Stimulated activated CD4-positive, alpha-beta T cell treated with anti-CD3 and anti-CD28 coated beads, Interleukin-4, amount 100 ng/mL, for 48 hours (primary cell): ENCODE measurements at places on chromosomes 11 and 22.

DNA sequence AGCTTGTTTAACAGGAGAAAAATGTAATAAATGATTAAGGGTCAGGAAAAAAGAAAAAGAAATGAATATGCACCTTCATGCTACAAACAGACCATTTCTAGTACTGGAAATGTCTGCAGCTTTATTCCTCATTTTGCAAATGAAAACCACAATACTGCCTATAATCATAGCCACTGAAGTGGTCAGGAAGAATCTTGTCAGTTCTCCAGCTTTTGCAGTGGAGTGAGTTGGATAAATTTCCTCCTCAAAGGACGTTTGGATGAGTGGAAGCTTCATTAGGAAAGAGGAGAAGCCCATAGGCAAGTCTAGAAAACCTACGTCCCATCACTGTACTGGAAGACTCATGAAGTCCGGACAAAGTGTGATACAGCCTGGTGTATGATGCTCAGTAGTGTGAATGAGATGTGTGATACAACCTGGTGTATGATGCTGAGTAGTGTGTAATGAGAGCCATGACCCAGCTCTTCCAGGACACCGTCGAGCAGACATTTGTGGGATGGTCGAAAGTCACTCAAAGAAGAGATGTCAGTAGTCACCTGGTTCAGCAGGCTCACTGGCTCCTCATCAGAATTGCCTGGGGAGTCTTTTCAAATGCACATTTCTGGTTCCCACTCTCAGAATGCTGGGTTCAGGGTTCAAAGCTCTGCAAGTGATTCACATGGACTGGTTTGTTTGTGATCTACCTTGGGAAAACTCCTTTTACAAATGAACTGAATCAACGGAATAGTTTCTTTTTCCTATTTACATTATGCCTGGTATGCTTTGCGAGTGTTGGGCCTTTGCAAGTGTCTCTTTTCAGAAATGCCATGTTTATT, 101.3 kb downstream of the PDHX start:
- DNase-seq: no peak

DNA sequence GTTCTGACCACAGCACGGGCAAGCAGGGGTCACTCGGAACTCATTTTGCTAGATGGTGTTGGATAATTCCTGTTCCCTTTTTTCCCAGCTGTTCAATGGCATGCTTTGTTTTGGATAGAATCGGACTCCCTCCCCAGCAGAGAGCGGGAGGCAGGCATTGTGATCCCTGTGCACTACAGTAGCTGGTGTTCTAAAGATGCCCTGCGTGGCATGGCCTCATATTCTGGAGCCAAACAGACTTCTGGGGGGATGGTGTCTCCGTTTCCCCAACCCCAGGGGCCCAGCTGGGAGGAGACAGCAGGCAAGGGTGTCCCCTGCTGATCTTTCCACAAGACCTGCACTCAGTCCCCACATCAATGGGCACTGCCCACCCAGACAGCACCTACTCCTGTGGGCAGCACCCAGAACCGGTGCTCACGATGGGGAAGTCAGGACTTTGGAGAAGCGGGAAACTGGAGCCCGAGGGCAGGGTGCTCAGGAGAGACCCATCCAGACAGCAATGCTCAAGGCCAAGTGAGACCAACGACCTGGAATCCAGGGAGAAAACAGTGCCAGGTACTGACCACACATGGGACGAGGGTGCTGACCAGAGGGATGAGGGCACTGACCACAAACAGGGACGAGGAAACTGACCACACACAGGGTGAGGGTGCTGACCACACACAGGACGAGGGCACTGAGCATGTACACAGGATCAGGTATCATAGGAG, 934.9 kb downstream of the BRD1 start:
- no peak for DNase-seq

DNA sequence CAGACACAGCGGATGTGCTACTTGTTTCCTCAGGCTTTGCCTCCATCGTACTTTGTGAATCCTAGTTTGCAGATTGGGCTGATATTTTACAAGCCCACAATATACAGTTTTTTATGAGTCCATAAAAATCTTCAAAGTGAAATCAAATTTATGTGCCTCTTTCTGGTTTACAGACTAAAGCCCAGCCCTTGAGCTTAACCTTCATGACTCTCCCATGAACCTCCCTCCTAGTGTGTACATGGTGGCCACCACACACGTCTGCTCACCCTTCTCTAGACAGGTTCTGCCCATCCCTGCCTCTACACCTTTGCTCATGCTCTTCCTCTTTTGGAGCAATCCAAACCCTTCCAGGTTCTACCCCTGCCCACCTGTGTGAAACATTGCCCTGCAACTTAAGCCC, 129.4 kb downstream of the TENM4 start:
- DNase-seq: no peak

GRCh38 chr11:121688055-121688491, 235.3 kb upstream of the SORL1-AS1 start:
- no peak for DNase-seq

- DNase-seq: no peak
These were observed 59.9 kb downstream of the BBOX1 start for GRCh38 chr11:27100534-27100933.

DNA sequence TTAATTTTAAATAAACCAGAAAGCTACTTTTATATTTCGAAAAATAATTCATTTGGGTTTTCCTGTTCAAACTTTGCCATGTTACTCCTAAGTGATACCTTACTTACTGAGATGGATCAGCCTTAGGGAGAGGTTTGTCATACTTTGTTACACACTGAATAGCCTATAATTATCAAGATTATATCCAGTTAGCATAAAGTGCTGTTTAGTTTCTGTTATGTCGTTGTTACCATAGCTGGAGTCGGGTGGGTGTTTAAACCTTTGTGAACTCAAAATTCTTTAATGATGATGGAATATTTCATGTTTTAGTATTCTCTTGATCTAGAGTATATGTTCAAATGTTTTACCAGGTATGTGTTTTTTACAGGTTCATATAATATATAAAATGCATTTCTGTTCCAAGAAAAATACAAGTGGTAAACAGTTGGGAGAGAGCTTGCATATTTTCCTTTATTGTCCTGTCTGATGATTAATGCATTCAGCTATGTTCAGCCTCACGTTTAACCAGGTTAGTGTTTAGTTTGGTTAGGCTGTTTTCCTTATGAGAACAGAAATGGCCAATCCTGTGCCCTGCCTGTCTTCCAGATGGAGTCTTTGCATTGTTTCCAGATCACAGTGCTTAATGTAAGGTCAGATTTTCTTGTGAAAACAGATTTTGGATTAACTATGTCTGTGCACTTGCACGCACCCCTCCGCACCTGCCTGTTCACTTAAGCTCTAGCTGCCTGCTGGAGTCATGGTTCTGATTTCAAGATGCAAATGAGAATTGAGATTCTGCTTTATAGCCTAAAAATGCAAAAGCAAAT, 105.6 kb downstream of the ATXN10 start:
- DNase-seq: no peak

DNA sequence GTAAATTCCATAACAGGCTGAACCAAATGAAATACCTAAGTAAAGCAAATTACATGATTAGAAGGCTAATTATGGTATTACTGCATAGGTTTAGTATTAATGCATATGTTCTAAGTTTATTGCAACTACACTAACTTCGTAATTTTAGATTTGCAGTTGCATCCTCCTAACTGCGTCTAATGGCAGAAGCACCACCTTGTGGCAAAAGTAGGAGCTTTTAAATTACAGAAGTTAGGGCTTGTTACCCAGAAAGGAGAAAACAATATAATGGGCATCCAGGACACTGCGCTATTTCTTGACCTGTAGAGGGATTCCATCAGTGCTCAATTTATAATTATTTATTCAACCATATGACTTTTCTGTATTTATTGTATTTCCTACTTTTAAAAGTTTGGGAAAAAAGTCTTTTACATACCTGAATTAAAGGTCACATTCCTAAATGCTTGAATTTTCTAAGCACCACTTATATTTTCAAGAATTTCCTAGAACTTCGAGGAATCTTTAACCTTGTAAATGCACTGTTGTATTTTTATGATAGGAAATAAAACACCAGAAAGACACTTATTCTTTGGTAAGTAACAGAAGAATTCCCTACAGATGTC, 16.3 kb upstream of the GPR83 start:
- no peak for DNase-seq

- DNase-seq: no peak
These were observed 6.5 kb downstream of the C11orf16 start for GRCh38 chr11:8926236-8926635.

- no peak for DNase-seq
These were observed 19.5 kb upstream of the SIK3 start for GRCh38 chr11:117117681-117118080.

GRCh38 chr11:71340086-71340606, 87.8 kb upstream of the SHANK2 start:
- no peak for DNase-seq

- no peak for DNase-seq
These were observed 591.3 kb downstream of the LRRC4C start for GRCh38 chr11:40867991-40868632.

DNA sequence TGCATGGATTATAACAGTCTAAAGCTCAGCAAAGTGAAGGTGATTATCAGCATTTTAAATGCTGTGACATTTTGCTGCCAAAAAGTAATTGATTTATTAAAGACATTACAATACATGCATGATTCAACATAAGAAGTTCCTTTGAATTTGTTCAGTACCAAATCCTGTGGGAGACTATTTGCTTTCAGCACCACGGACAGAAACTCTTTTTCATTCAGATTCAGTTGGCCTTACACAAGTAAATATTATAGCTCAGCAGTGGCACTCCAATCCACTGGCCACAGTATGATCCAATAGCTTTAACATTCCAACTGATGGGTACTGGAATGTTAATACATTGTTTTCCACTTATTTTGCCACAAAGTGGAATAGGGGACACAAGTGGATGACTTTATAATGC, 806.7 kb downstream of the NTM start:
- DNase-seq: no peak

- DNase-seq: no peak
These were observed 45.2 kb upstream of the ADSL start for GRCh38 chr22:40300884-40301672.

DNA sequence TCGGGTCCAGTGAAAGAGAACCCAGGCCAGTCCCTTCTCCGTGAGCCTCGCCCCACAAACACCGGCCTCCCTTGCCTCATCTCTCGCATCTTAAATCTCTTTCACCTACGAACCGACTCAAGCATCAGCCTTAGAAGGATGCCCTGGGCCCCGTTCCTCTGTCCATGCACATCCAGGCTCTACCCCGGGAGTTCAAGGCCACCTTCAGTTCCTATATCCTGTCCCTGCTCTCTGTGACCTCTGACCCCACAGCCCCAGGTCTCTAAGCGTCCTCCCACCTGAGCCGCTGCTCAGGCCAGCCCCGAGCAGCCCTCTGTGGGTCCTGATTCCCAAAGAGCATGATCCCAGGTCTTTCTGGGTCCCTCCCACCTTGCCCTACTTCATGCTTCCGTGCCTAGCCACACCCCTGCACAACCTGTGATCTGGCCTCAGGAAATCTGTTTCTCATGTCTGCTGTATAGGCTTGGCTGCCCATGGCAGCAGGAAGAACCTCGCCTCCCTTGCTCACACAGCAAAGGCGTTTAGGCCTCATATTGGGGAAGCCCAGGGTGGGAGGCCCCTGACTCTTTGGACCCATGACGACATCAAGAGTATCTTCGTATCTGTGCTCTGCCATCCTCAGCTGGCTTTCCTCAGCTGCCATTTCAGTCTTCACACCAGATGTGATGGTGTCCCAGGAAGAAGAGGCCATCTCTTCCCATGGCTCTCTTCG, 77.5 kb upstream of the SEPTIN5 start:
- DNase-seq: no peak

GRCh38 chr11:130964058-130964792, 47.9 kb upstream of the SNX19 start:
- no peak for DNase-seq

- no peak for DNase-seq
These were observed 30.7 kb downstream of the ARHGAP1 start for GRCh38 chr11:46669711-46670139.

DNA sequence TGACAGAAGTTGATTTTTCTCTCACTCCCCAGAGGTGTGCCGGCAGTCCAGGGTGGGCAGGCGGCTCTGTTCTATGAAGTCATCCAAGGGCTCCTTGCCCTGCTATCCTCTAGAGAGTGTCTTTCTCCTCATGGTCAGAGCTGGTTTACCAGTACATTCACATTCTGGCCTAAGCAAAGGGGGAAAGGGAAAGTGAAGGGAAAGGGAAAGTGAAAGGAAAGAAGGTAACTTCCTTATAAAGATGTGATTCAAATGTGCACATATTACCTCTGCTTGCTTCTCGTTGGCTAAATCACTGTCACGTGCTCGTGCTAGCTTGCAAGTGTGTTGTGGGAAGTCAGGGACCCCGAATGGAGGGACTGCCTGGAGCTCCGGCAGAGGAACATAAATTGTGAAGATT, 2.9 kb upstream of the HTATIP2 start:
- no peak for DNase-seq

- no peak for DNase-seq
These were observed 255.5 kb downstream of the TENM4 start for GRCh38 chr11:79185351-79185750.

DNA sequence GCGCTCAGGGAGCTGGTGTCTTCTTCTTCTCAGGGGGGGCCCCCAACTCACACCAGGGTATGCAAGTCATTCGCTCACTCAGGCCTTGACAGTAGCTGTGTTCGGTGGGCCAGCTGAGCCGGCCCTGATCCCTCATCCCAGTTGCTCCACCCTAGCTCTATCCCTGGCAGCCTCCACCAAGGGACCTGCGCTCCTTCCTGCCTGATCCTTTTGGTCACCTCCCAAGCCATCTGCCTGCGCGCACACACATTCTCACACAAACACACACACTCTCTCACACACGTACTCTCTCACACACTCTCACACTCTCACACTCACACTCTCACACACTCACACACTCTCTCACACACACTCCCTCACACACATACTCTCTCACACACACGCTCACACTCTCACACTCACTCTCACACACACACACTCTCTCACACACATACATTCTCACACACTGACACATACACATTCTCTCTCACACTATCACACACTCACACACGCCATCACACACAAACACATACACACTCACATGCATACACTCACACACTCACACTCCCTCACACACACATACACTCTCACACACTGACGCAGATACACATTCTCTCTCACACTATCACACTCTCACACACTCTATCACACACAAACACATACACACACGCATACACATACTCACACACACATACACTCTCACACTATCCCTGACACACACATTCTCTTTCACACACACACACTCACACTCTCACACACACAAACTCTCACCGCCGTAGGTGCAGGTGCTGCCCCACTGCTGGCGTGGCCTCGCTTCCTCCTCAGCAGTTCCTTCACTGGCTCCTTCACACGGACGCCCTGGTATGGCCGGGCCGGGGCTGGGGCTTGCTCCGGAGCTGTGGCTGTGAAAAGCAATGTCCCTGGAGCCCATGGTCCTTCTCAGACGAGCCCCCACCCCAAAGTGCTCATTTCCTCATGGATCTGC, 20.8 kb downstream of the POU2AF1 start:
- DNase-seq: no peak

- peak; percentile 76 for DNase-seq
These were observed 596 bp upstream of the TNRC6B start for GRCh38 chr22:40176921-40177737.
